ENCODE measurements at places on chromosomes 13 and 19.

DNA sequence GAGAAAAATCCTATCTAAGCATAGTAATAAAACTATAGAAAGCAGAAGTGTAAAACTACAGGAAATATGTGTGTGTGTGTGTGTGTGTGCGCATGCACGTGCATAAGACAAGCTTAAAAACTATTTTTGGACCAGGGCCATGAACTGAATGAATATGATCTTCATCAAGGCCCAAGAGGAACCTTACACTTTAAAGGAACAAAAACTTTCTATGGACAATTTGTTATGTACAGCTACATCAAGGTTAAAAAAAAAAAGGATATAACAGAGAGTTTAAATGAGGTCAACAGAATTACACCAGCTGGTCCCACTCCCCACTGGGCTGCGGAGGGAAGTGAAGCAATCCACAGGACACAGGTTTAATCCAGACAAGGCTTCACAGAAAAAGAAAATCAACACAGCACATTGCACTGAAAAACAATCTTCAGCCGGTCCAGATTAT, 151.1 kb downstream of the LHFPL6 start:
- DNase-seq: no peak

DNA sequence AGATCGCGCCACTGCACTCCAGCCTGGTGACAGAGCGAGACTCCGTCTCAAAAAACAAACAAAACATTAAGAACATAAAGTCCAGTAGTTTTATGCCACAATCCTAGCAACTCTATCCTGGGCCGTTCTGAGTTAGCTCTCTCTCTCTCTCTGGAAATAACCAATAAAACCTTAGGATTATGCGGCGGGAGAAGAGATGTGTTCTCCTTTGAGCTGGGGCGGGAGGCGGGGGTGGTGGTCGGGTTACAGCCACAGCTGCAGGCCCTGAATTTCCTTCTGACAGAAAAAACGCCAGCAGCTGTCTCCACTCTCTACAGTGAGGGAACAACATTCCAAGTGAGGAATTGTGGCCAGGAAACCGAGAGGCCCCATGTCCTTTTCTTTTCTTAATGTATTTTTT, 9.1 kb upstream of the PNMA8A start:
- no peak for DNase-seq

- no peak for DNase-seq
Observed at GRCh38 chr19:1567116-1567847, 843 bp downstream of the MEX3D start.

GRCh38 chr13:113430378-113431110, 22.7 kb downstream of the ADPRHL1 start:
- DNase-seq: no peak

- no peak for DNase-seq
Observed at GRCh38 chr13:86051134-86052103, 252.2 kb upstream of the SLITRK6 start.

- no peak for DNase-seq
Observed at GRCh38 chr19:40512473-40513344, 45.9 kb downstream of the SPTBN4 start.

DNA sequence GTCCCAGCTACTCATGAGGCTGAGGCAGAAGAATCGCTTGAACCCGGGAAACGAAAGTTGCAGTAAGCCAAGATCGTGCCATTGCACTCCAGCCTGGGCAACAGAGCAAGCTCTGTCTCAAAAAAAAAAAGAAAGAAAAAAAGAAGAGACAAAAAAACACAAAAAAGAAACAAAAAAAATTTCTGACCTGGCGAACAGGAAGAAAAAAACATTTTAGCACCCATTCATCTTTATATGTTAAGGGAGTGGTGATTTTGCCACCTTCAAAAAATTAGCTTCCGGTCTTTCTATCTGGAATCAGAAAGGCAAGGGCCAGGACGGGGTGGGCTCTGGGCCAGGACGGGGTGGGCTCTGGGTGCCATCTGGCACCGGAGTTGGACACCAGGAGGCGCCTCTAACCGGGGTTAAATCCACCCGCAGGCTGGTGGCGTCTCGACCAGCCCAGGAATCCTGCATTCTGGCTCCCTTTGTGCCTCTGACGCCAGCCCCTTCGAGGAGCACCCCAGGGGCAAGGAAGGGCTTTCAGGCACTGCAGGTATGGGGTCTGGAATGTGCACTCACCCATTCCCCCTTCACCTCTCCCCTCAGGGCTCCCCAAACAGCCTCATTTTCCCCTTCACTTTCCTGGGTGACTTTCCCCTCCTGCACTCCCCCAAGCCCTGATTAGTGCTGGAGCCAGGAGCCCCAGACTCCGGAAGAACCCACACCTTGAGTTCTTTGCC, 10.4 kb upstream of the ZSWIM4 start:
- DNase-seq: peak; percentile 56

DNA sequence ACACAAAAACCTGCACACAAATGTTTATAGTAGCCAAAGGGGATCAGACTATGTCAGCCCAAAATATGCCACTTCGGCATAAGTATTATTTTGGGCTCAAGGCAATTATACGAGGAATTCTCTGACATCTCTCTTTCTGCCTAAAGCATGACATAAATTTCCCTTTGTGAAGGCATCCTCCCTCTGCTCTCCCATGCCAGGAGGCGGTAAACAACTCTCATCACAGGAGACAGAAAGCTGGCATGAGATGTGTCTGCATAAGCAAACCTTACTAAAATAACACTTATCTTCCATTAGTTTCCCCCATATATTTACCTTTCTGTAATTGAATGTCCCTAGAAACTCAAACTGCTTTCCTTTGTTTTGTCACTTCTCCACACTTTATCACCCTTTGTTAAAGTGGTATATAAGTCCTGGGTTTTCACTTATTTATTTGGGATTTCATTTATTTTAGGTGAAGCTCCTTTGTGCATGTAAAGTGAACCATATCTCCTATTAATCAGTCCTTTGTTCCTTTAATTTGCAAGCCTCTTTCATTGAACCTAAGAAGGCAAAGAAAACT, 68.3 kb downstream of the LACC1 start:
- no peak for DNase-seq

GRCh38 chr13:109859898-109860297, 73.5 kb upstream of the IRS2 start:
- no peak for DNase-seq

- no peak for DNase-seq
Observed at GRCh38 chr13:97945792-97946419, 7.6 kb upstream of the IPO5 start.

Measured in T follicular helper cell (primary cell).